ENCODE measurements at places on chromosomes 2 and 18. TPM values are rescaled to one million over a fixed set of nuclear protein-coding genes. Genes with fewer than 3 reads are reported as not detected.
A peak's percentile ranks its signal among the peaks of the same experiment; 100 is the strongest.

- no peaks in the 10 kb centered on the region for H3K36me3 ChIP-seq
- H3K27me3 ChIP-seq: no peaks in the 10 kb centered on the region
- no peak overlapping the region for H3K4me3 ChIP-seq
- peak; percentile 34 for DNase-seq
- no peaks in the 10 kb centered on the region for H3K4me1 ChIP-seq
These were observed 27.2 kb upstream of the LANCL1 start for GRCh38 chr2:210503725-210504191.

DNA sequence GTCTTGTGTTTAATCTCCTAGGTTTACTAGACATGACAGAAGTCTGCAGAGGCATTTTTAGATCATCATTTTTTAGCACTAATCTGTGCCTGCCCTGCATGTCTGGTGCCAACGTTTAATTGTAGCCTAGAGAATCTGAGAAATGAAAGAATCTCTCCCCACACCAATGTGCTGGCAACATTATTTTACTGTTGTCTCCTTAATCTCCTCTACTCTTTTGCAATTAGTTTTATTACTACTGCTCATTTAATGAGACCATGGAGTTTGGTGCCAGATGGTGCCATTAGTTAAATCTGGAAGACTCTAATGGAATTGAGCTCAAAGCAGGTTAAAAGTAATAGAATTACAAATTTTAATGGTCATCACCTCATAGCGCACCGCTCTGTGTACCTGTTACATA, 4.0 kb upstream of the SPP2 start:
- no peak overlapping the region for H3K27ac ChIP-seq
- no peaks in the 10 kb centered on the region for H3K36me3 ChIP-seq
- no peak overlapping the region for H3K4me3 ChIP-seq
- no peaks in the 10 kb centered on the region for H3K4me1 ChIP-seq
- no peak for DNase-seq
- peaks cover 23% of the 10 kb centered on the region for H3K27me3 ChIP-seq

- DNase-seq: no peak
- H3K27ac ChIP-seq: no peak overlapping the region
- no peaks in the 10 kb centered on the region for H3K27me3 ChIP-seq
- no peak overlapping the region for H3K4me3 ChIP-seq
These were observed 28.2 kb upstream of the SOCS6 start for GRCh38 chr18:70260683-70261082.

RAB12 gene
- 41.4 TPM for total RNA-seq

FAHD2B gene
- total RNA-seq: 24.3 TPM

EPB41L3 gene
- total RNA-seq: 1.7 TPM

Data from neural progenitor cell (in vitro differentiated cells).